NK-92 treated with Interleukin-12 subunit alpha and Interleukin-12 subunit beta, amount 100 ng/mL, for 24 hours (cell line): ENCODE measurements at places on chromosomes 4 and X.

GRCh38 chr4:158865520-158866177 lies 96.8 kb downstream of the FNIP2 start:
- DNase-seq, result no peak

DNA sequence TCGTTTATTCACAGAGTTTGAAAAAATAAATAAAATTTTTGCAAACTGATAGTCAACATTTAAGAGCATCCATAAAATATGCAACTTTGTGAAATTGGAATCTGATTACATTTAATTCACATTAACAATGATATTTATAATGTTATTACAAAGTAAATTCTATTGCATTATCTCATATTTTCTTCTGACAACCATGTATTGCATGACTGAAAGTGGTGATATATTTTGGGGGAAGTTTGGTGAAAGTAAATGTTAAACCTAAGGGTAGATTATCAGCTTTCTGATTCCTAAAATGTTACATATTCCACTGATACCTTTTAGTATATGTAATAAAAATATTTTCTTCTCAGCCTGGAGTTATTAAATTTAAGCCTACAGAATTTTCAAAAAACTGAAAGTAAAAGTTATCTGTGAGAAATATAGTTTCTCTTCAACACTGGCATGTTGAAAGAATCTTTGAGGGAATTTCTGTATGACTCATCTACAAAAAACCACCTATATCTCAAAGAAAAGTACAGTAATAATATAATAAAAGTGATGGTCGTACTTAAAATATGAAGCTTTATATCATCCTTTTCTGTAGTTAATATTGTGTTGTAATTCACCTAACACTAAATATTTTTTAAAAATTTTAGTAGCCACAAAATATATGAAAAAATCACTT lies 1179.6 kb upstream of the PCDH7 start:
- no peak for DNase-seq

GRCh38 chrX:78658845-78659744 lies at the start of gene RTL3:
Gene RTL3, minus strand, starts transcription at chrX:78659328. Its CDS starts 908 bp downstream, at chrX:78658420.
- DNase-seq, result peak; percentile 11

GRCh38 chrX:52341493-52341892 lies 27.3 kb upstream of the XAGE2 start:
- DNase-seq, result no peak

DNA sequence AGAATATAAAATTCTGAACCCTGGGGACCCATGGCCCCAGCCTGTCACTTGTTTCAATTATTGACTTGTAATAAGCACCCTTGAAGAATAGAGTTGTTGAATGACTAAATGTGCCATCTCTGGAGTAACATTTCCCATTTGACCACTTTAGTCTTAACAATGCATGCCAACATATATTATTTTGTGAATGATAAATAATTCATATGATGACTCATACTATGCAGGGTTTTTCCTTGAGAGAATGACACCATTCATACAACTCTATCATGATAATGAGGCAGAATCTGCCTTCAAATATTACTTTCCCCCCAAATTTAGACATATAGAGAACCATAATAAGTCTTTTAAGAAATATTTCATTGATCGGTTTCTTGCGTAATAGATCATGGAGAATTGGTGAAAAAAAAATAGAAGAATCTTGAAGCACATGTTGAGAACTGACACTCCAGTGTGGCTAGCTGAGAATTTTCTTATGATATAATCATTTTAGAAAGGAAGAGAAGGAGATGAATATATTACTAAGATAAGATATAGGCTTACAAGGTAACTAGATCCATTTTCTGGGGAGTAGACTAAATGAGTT lies 404.5 kb downstream of the GRXCR1 start:
- DNase-seq, result no peak

GRCh38 chr4:38905652-38906385 lies 38.2 kb downstream of the FAM114A1 start:
- DNase-seq, result no peak

DNA sequence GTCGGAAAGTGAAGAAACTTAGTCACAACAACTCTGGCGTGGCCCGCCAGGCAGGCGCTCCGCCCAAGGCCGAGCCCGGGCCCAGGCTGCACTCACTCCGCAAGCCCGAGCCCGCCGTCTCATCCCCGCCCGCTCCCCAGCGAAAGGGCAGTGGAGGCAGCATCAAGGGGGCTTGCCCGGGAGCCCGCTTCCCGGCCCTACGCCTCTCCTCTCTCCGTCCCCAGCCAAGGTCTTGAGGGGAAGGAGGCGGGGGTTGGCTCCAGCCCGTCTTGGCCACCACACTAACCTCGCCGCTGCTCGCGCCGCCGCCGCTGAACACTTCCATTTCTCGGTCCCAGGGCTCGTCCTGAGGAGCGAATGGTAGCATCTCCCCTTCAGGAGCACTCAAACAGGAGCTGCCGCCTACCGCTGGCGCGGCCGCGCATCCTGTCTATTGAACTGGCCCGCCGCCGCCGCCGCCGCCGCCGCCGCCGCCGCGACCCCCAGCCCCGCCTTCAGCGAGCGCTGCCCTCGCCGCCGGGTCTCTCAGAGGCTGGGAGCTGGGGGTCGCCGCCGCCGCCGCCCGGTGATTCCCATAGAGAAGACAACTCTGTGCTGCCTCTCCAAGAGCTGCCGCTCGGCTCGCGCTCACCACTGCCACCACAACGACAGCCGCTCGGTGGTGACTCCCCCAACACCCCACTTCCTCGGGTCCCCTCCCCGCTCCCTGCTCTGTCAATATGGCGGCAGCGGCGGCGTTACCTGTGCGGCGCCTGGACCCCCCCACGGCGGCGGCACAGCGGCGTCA lies at the start of gene RPS6KA6:
TSS of gene RPS6KA6 (minus strand) at position 667 of the 787 bp plus-strand sequence. CDS start at position 367, 300 bp downstream.
- DNase-seq, result no peak

DNA sequence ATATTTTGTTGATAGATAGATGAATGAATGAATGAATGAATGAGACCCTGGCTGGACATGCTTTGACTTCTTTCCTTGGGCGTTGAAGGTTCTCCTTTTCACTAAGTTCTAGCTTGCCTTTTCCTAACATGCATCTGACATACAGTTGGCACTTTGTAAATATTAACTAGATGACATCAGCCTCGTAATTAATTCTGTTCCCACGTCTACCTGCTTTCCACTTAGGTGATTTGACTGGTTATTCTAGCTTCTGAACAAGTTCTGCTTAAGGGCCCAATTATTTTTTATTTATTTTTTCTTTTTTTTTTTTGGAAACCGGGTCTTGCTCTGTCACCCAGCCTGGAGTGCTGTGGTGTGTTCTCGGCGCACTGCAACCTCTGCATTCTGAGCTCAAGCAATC lies 13.9 kb upstream of the RASL11B start:
- DNase-seq, result no peak

GRCh38 chr4:115537387-115537786 lies 424.0 kb upstream of the NDST4 start:
- DNase-seq, result no peak

GRCh38 chr4:4637710-4638109 lies 95.9 kb upstream of the STX18 start:
- DNase-seq, result no peak

GRCh38 chrX:45850775-45851433 lies 650.2 kb upstream of the DIPK2B start:
- peak; percentile 22 for DNase-seq

GRCh38 chr4:67765401-67765800 lies 11.2 kb upstream of the GNRHR start:
- DNase-seq, result no peak

- DNase-seq, result no peak
Observed at GRCh38 chr4:168208957-168209614, 109.5 kb downstream of the DDX60 start.

DNA sequence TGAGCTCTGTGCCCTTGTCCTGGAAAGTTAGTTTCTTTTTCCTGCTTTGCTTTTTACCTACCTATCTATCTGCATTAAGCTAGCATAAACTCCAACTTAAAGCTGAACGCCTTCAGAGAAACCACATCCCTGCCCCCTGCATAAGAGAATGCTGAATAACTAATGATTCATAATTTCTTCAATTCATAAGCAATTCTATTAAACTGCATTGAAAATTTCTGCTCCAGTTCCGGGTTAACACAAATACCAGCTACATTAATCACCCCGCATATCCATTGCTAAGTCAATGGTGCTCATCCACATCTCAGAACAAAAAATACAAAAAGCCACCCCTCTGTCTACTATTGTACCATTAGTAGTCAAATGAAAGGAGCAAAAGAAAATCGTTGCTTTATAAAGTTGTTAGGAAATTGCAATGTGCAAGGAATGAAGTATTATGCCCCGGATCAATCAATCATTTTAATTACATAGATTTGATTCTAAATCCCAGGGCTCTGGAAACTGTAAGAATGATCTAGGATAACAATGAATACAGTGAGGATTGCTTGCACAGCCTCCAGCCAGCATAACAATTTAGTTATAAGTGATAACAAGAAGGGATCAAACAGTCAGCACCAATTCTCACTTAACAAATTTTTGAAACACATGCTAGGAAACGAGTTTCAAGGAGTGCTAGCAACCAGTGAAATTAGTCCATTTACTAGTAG lies 106.8 kb downstream of the ELOVL6 start:
- DNase-seq, result no peak

- DNase-seq, result no peak
Observed at GRCh38 chrX:105543283-105543682, 279.1 kb upstream of the NRK start.

DNA sequence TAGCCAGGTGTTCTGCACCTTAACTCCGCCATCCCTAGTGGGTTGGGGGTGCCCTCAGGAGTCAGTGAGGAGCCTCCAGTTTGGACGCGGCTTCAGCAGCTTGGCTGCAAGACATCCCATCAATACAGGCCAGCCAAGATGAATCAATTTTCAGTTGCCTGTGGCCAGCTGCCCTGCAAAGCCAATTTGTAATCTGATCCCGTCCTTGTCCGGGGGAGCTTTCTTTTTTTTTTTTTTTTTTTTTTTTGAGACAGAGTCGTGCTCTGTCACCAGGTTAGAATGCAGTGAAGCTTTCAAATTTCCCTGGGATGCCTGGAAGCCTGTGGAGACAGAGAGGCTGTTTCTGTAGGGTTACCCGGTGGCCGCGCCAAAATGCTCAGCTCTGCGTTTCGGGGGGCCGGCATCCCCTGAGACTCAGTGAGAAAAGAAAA lies 192.5 kb downstream of the ASMT start:
- DNase-seq, result no peak

DNA sequence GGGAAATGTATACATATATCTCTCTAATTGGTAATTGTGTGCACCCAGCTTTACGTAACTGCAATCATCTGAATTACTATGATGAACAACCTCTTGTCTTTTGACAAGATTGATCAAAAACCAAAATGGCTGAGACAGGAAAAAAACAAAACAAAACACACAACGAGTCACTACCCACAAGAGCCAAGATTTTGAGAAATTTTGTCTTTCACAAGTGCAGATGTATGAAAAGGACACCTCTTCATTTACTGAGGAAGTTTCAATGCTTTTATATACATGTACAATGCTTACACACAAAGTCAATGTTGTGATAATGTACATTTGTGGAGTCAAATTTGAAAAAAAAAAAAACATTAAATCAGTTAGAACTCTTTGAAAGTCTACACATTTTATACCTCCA lies 224.6 kb downstream of the SCFD2 start:
- DNase-seq, result no peak

- DNase-seq, result no peak
Observed at GRCh38 chrX:33211356-33212260, at the start of gene DMD. Gene DMD, minus strand, starts transcription at chrX:33211549. Its CDS starts 237 bp downstream, at chrX:33211312.

DNA sequence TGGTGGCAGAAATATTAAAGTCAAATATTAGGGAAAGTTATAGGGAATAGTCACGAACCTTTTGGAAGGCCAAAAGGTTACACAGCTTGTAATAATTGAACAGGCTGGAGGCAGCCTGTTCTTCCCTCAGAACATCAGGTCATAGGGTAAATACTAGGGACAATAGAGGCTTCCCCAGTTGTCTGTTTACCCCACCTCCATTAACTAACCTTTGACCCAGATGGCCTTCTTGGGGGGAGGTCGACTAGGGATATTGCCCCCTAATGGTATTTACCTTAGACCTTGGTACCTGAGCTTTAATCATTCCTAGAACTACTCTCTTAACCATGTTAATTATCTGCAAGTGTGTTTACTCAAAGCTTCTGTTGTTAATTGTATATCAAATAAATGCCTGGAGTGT lies 26.0 kb downstream of the C4orf17 start:
- no peak for DNase-seq

GRCh38 chr4:187739771-187740170 lies 255.8 kb upstream of the ZFP42 start:
- no peak for DNase-seq

DNA sequence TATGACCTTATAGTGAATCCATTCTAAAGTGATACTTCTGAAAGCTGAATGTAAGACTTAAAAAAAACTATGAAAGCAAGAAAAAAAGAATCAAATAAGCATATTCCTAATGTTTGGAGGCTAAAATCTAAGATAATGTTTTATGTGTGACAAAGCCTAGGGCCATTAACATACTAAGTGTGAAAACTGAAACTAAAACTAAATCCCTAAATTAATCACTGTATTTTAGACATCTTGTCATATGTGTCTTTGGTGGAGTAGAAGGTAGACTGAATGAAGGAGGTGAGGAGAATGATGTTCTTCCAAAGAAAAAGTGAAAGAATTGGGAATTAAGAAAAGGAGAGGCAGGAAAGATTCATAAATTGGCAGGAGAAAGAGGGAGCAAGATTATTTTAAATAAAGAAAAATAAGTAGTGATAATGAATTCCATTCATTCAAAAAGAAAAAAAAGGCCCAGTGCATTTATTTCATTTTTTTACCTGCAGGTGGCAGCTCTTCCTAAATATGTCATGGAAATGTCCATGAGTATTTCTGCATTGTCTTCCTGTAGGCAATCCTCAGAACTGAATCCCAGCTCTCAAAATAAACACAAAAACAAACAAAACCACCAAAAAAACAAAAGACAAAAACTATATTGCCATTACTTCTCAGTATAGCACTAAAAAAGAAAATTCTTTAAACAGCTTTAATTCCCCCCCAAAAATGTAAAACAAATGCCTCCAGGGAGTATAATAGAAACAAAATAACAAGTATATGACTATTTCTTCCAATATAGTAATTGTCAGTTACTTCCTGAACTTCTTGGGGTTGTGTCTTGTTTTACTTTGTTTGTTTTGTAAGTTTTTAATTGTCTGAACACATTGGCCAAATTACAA lies 17.0 kb upstream of the AP1AR start:
- no peak for DNase-seq

- DNase-seq, result no peak
Observed at GRCh38 chr4:47577779-47578553, 92.9 kb downstream of the ATP10D start.

DNA sequence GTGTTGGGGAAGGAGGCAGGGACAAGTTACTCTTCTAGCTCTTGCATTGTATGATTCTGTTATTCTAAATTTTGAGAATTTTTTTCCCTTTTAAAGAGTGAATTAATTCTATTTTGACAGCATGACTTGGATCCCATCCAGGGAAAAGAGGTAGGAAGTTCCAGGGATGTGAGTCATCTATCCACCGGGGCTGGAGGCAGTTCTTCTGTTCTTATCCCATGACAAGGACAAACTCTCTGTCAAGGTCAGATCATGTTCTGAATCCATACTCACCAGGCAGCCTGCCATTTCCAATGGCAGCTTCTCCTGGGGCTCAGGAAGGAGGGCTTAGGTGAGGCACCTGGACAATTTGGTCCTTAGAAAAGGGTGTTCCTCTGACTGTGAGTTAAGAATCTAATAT lies 132.0 kb upstream of the MED14 start:
- no peak for DNase-seq
